ENCODE measurements at places on chromosomes 7 and 10.

DNA sequence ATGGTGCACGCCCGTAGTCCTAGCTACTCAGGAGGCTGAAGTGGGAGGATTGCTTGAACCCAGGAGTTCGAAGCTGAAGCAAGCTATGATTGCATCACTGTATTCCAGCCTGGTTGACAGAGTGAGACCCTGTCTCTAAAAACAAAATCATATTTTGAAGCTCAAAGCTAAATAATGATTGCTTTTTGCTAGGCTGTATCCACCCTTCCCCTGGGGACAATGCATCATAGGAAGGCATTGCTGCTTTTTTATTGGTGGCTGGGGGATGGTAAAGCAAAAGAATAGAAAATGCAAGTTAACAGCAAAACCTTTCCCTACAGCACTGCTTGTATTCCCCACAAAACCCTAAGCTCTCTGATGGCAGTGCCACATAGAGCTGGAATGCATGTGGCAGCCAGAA, 107.5 kb upstream of the WAC start:
- no peak for DNase-seq

DNA sequence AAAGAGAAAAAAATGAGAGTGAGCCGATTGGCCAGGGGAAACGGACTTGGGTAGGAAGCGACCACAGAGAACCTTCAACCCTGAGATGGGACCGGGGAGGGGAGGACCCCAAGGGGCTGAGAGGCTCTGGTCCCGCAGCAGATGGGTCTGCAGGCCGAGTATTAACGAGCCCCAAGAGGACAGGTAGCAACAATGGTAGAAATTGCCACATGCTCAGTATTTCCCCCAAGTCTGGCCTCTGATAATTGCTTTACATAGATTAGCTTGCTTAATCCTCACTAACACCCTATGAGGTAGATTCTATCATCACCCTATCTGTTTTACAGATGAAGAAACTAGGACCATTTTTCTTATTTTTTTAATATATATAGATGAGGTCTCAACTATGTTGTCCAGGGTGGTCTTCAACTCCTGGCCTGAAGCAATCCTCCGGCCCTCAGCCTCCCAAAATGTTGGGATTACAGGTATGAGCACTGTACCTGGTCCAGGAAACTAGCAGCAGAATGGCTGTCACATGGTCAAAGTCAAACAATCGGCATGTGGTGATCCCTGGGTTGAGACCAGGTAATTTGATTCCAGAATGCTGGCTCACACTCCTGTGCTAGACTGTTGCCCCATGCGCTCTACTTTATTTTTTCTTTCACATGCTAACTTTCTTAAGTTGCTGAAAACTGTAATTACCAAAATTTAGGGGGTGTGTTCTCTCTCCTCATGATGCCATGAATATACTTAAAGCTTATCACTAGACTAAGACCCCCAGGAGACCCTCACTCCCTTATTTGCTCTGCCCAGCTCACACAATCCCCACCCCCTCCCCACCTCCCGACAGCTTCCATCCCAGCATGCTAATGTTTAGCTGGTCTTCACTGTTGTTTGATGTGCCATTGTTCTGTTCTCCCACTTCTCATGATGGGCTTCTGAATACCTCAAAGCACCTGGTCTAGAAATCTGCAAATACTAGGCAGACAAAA, 67.9 kb upstream of the AFAP1L2 start:
- DNase-seq: no peak

- DNase-seq: no peak
Measured at GRCh38 chr10:112750427-112751167, 199.4 kb upstream of the TCF7L2 start.

GRCh38 chr7:4745971-4746919, 29.2 kb upstream of the AP5Z1 start:
- no peak for DNase-seq

- DNase-seq: no peak
Measured at GRCh38 chr7:10677211-10677610, 296.5 kb upstream of the PHF14 start.

- DNase-seq: no peak
Measured at GRCh38 chr7:4080954-4081353, 601.1 kb upstream of the FOXK1 start.

GRCh38 chr10:103947799-103948516, 19.0 kb upstream of the SLK start:
- no peak for DNase-seq

DNA sequence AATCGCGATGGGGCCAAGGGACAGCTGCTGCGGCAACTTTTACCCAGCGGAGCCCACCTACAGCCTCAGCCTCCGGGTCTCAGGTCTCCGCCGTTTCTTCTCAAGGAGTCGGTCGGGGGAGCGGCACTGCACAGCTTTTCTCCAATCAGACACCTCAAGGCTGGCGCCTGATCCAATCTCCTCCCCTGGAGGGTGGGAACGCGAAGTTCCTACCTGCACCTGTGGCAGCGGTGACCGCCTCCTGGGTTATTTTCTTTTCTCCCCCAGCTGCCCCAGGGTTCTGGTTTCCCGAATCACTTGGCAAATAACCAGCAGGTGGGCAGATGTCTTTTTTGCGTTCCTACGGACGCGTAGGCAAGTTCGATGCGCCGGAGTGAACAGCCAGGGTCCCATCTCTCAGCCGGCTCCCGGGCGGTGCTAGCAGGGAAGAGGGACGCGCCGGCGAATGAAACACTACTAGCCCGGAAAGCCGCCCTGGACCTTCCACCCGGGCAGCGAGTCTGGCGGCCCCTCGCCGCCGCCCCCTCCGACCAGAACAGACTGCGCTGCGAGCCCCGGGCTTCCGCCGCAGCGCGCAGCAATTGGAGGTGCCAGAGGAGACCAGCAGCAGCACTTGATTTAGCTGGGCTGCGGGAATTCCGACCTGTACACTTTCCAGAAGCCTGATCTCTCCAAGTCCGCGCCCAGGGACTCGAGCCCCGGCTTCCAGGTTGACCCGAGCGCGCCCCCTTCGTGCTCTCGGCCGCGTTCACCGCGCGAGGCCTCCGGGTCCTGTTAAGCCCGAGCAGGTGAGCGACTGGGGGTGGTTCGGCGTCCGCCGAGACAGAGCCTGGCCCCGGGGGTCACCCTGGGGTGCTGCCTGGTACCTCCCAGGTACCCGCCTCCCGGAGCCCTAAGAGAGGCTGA, at the start of gene PRR15:
PRR15 (plus strand) TSS at position 246 of the 906 bp plus-strand sequence. CDS start 2,495 bp downstream, outside the sequence.
- no peak for DNase-seq

DNA sequence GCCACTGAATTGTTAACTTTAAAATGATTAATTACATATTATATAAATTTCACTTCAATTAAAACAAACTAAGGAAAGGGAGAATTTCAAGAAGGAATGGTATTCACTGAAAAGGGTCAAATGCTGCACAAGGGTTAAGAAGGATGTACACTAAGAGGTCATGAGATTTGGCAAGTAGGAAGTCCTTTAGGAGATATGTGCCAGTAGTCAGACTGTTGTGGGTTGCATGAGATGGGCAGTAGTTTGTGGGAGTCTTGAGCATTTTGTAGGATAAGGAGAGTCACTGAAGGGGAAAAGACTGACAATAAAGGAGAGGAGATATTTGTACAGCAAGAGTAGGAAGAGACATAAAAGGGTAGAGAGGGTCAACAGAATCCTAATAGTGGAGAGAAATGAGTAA, 12.4 kb upstream of the PTPN12 start:
- DNase-seq: no peak

DNA sequence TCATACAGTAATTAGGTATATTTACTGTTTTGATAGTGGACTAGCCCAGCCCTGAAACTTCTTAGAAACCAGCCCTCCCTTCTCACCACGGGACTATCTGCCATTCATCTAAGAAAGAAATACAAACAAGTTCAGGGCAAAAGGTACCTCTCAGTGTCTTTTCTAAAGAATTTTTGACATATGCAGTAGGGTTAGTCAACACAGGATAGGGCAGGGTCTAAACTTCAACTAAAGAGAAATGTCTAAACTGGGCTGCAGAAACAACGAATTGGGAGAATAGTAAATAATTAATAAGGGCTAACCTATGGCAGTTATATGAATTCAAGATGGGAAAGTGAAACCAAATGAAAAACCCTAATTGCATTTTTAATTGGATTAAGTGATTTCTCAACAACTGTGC, 496.6 kb downstream of the INHBA start:
- no peak for DNase-seq

DNA sequence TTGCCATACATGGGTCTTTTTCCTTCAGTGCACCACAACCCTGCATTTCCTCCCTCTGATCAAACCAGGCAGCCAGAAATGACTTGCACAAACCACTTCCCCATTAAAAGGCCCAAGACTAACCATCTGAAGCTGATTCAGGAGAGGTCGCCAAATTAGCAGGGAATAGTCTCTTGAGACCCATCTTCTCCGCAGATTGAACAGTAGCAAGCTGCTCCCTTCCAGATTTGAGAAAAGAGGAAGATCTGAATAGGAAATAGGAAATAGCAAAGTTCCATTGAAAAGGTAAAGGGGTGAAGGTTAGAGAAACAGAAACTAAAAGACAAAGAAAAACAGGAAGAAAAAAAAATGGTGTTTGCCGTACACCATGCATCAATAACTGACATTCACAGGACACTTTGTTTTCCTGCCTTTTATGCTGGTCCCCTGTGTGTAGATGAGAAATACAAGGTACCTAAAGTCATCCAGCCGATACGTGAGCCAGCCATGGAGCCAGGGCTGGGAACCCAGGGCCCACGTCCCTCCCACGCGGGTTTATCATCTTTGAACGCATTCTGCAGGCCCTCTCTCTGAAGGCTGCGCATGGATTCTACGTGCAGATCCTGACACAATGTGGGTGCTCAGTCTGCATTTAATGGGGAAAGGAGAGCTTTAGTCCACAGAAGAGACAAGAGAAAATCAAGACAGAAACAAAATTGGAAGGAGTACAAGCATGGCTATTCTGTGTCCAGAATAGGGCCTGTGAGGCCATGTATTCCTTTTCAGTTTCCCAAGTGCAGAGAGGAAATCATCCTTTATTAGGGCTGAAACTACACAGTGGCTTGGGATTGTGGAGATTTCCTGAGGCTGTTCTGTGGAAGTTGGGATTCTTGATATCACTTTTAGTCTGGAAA, 268.4 kb upstream of the NPVF start:
- no peak for DNase-seq

GRCh38 chr7:31327071-31327470, 13.5 kb downstream of the NEUROD6 start:
- no peak for DNase-seq

DNA sequence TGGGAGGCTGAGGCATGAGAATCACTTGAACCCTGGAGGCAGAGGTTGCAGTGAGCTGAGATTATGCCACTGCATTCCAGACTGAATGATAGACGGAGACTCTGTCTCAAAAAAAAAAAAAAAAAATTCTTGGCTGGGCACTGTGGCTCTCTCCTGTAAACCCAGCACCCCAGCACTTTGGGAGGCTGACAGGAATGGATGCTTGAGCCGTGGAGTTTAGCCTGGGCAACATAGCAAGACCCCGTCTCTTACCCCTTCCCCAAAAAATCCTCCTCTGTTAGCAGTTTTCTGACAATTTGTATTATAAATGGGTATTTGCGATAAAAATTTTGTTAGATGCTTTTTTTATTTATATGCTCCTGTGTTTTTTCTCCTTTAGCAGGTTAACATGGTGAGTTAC, 11.0 kb downstream of the SAMD8 start:
- no peak for DNase-seq

- no peak for DNase-seq
Measured at GRCh38 chr10:119378737-119379067, 163.8 kb downstream of the RGS10 start.

- no peak for DNase-seq
Measured at GRCh38 chr10:123611876-123612275, 54.3 kb upstream of the GPR26 start.

Data from NCI-H1417 treated with DMSO at 0.1 percent for 48 hours (cell line).